Activated CD4-positive, CD25-positive, alpha-beta regulatory T cell treated with anti-CD3 and anti-CD28 coated beads, Interleukin-2, amount 50 U/mL, for 16 hours (primary cell): ENCODE measurements at places on chromosomes 5 and 9.

DNA sequence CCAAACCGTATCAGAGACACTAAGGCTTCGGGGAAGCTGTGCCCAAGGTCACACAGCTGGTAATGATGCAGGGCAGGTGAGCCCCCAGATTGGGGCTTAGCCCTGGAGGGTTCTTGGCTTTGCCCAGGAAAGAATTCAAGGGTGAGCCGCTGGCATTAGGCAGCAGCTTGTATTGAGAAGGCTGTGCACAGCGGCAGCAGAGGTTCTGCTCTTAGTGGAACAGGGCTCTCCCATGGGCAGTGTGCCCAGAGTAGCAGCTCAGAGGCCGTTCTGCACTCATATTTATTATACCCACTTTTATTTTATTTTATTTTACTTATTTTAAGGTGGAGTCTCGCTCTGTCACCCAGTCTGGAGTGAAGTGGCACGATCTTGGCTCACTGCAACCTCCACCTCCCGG lies 85.8 kb upstream of the IER5L start:
- DNase-seq = no peak

DNA sequence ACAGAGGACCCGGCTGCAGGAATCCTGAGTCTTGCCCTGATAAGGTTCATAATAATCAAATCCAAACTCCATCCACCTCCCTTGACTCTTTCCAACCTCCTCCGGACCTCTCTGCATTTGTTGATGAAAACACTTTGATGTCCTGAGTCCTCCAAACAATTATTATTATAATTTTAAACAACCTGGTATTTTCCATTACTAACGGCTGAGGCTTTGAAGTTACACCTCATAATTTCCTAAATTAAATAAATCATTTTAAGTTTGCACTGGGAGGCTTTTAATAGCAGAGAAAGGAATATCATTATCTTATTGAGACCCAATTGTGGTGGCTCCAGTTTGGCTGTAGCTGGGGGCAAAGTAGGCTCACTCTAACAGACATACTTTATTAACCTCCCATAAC lies 9.5 kb downstream of the MSX2 start:
- no peak for DNase-seq

DNA sequence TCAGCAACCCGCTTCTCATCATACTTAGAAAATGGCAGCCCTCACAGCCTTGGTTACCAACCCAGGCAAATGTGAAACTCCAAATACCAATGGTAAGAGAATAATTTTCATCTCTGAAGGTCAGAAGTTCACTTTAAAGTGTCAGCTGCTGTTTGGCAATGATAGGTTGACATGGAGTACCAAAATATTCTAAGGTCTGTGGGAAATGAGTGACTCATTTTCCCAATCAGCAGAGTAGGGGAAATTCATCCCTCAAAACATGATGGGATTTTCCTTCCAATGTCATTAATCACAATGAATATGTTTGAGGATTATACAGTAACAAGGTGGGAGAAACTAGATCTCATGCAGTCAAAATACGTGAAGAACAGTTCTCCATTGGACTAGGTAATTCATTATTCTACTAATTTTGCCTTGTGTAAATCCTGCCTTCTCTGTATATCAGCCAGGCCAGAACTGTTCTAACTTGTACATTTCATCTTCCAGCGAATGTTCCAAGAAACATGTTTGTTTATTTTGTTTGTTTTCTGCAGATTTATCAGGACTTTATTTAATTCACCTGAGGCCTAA lies 53.1 kb upstream of the ERBIN start:
- DNase-seq = no peak

DNA sequence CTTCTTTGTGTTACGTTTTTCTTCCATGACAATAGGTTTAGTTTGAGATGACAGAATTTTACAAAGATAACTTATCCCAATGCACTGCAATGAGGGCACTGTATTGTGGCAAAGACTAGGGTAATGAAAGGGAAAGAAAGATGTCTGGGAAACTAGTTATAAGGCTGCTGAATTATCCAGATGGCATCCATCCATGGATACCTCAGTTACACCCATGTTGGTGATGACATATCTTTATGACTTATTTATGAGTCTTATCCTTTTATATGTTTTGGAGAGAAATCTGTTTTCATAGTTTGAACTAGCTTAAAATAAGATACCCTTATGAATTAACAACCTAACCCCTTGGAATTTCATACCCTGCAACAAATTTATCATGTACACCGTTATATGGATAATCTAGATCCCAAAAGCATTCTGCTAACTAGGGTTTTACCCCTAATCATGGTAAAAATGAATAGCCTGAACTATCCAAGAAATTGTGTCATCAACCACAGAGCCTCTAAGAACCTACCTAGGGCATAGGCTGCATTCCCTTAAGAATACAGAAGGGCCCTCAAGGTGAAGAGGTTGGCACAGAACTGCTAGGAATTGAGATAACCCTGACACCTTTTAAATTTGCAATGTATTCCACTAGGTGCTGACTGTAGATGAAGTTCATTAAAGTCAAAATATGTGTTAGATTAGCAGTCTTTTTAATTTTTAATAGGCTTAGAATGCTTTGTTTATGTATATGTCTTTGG lies 49.5 kb upstream of the RORB start:
- DNase-seq = no peak

DNA sequence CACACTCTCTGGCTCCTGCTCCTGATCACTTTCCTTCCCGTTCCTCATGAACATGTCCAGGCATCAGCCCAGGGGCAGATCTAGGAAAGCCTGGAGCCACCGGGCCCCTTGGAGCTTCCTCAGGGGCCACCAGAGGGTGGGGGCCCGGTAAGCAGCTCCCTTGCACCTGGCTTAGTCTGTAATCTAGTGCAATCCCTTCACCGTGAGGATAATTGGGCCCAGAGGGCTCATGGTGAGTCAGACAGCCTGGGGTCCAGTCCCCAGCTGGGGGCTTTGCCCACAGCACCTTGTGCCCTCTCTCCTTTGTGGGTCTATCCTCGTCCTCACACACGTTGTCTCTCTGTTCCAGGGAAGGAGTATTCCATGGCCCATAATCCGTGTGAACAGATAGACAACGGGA lies 10.4 kb upstream of the ALDH1B1 start:
- no peak for DNase-seq

DNA sequence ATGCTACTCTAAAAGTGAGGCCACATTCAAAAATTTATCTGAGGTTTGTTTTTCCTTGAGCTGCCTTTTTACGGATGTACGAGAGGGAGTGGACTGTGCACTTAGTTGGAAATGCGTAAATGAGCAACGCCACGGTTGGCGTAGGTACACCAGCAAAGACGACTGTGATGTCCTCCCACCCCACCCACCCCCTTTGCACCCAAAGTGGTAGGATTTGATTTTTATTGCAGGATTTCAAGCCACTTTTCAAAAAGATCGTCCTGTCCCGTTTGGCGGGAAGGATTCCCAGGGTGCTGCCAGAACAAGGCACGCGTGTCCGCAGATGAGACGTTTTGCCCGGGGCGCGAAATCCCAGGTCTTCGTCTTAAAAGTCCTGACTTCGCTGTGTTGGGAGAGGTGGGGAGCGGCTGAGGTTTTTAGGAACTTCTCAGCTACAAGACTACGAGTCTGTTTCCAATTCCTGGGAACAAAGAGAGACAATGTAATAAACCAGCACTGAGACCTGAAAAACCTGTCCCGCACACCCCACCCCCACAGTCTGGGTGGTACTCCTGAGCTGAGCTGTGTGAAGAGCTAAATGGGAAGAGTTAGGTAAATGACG lies 1.0 kb upstream of the TLE1 start:
- DNase-seq = no peak

DNA sequence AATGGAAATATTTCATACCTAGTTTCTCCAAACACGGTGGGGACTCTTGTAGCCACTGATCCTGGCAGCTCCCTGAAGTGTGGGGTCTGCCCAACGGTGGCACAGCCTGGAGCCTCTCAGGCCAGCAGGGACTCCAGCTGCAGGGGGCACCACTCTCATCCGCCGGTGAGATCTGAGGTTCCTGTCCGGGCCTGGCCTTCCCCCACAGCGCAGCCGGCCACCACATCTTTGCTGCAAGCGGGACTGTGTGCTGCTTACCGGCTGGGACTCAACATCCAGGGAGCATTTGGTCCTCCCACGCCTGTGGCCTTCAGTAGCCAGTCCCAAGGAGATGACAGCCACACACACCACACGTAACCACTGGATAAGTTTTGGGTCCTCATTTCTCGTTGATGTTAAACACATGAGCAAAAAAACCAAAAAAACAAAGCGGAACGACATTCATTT lies 7.7 kb upstream of the NKX2-5 start:
- DNase-seq = no peak

GRCh38 chr9:69822116-69822750 lies 1.6 kb downstream of the CFAP95 start:
- no peak for DNase-seq

DNA sequence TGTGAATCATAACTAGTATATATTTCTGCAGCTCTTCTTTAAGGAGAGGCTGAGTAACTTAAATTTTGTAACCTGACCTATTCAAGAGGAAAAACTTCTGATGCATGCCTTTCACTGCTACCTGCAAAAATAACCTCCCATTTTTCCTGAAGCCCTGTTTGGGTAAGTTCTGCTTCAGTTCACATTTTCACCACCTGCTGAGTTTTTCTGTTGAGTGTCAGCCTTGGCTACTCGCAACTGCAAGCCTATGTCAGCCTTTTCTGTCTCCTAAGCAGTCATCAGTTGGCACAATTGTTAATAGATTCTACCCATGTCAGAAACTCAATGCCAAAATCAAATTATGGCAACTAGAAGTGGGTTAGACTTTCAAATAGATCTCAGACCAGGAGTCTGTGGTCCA lies 8.2 kb upstream of the TNFAIP8 start:
- no peak for DNase-seq

DNA sequence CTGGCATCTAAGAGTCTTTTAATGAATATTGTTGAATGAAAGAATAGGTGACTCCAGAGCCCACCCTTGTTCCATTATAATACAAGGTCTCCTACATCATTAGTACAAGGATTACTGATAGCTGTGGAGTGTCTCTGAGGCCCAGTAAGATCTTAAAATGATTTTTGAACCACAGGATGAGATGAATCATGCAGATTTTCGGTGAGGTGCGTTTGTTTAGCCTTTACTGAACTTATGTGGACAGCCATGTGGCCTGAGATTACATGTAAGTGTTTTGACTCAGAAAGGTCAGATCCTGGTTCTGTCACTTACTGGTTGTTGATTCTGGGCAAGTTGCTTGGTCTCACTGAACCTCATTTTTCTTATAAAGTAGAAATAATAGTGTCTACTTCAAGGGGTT lies 21.6 kb downstream of the NFX1 start:
- no peak for DNase-seq

DNA sequence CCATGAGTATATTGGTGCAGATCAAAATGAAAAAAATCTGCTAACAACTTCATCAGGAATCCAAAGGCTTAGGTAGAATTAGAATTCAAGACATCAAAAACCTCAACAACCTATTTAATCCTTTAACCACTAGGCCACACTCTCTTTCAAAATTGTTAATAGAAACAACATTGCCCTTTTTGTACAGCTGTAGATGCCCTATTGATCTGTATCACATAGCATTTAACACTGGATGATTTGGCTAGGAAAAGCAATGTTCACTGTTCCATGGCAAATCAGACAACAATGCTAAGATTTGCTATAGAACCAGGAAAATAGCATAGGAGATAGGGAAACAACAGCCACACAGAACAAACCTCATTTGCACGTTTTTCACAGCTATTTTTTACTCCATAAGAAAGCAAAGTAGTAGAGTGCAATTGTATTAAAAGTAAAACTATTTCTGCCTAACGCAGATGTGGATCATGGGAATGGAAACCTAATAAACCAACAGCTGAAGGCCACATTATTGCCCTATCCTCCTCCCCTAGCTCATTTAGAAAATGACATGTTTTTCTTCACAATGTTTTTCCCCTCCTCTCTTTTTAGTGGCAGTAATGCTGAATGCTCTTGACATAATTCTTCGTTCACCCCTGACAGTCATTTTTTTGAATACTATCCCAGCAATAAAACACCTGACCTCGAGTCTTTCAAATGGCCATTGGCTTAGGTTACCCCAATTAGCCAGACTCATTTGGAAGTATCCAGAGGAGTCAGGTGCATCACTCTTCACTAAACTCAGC lies 373.0 kb upstream of the CCNH start:
- no peak for DNase-seq

DNA sequence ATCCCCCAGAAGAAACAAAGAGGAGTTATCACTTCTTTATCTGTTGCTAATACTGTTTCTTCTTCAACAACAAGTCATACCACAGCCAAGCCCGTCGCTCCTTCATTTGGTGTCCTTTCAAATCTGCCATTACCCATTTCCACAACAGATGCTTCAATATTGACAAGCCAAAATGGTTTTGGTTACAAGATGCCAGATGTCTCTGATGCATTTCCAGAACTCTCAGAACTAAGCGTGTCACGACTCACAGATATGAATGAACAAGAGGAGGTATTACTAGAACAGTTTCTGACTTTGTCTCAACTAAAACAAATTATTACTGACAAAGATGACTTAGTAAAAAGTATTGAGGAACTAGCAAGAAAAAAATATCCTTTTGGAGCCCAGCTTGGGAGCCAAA lies 16.0 kb upstream of the HAND1 start:
- DNase-seq = no peak

GRCh38 chr9:113566016-113566711 lies 102.6 kb downstream of the RGS3 start:
- no peak for DNase-seq

DNA sequence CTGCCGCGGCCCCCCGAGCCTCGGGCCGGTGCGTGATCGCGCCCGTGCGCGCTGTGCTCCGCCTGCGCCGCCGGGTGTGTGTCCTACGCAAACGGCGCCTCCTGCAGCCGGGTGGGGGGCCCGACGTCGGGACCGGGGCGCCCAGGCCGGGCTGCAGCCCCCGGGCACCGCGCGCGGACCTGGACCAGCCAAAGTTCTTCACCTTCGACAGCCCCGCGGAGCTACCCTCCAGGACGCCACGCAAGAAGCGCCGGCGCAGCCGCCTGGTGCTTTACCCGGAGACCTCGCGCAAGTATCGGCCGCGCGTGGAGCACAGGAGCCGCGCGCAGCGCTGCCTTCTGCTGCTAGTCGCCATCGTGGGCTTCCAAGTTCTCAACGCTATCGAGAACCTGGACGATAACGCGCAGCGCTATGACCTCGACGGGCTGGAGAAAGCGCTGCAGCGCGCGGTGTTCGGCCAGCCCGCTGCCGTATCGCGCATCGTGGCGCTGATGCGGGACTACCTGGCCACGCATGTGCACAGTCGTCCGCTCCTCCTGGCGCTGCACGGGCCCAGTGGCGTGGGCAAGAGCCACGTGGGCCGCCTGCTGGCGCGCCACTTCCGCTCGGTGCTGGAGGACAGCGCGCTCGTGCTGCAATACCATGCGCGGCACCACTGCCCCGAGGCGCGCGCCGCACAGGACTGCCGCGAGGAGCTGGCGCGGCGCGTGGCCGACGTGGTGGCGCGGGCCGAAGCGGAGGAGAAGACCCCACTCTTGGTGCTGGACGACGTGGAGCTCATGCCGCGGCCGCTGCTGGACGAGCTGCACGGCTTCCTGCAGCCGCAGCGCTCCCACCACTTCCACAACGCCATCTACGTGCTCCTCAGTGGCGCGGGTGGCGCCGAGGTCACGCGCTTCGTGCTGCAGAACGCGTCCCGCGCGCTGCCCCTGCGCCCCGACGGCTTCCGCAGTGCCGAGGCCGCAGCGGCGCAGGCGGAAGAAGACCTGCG lies 1.5 kb downstream of the TOR4A start:
- no peak for DNase-seq

GRCh38 chr5:2902186-2902585 lies 150.7 kb upstream of the IRX2 start:
- DNase-seq = no peak
